Skeletal muscle cell (primary cell): ENCODE measurements at places on chromosomes 4 and X.

GRCh38 chrX:150377005-150377404 is 13.9 kb downstream of the MAMLD1 start:
- DNase-seq, result no peak

DNA sequence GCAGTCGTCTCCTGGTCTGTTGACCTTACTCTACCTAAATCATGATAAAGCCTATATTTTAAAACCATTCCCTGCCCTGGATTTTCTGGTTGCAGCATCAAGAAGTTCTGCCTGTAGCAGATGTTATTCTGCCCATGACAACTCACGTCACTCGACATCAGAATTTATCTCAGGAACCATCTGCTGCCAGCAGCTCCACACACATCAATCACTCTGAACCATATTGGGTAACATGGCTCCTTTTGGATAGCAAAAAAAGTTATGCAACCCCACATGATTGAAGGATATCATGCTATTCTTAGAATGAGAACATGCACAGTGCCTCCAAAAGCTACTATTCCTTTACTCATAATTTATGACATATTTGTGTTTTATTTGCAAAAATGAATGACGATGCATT is 341.4 kb downstream of the DHRSX start:
- DNase-seq, result no peak

- no peak for DNase-seq
These were observed 41.6 kb upstream of the STIM2 start for GRCh38 chr4:26819026-26819425.

GRCh38 chr4:14247767-14248166 is 620.2 kb upstream of the BOD1L1 start:
- DNase-seq, result no peak

DNA sequence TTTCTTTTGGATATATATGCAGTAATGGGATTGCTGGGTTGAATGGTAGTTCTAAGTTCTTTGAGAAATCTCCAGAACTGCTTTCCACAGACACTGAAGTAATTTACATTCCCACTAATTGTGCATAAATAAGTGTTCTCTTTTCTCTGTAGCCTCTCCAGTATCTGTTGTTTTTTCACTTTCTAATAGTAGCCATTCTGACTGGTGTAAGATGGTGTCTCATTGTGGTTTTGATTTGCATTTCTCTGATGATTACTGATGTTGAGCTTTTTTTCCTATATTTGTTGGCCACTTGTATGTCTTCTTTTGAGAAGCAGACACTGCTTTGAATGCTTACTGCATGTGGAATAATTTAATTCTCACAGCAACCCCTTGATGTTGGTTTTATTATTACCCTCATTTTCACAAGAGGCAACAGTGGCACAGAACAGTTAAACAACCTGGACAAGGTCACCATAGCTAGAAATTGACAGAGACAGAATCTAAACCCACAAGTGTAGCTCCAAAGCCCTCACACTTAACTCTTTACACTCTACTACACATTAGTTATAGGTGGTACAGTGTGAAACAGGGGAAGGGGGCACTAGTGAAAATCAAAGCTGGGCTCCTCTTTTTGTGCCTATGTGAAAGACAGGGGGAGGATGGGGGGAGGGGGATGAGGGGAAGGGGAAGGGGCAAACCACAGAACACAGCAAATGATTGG is 96.1 kb downstream of the REELD1 start:
- no peak for DNase-seq
